MCF 10A (cell line): ENCODE measurements at places on chromosomes 2 and 18. TPM values are rescaled to one million over a fixed set of nuclear protein-coding genes. Genes with fewer than 3 reads are reported as not detected.
A peak's percentile ranks its signal among the peaks of the same experiment; 100 is the strongest.

GRCh38 chr2:229270551-229271410 lies at the start of gene PID1:
Gene PID1 (minus strand): TSS chr2:229271287. CDS start chr2:229271043, 244 bp downstream.
- DNase-seq = peak; percentile 57

DNA sequence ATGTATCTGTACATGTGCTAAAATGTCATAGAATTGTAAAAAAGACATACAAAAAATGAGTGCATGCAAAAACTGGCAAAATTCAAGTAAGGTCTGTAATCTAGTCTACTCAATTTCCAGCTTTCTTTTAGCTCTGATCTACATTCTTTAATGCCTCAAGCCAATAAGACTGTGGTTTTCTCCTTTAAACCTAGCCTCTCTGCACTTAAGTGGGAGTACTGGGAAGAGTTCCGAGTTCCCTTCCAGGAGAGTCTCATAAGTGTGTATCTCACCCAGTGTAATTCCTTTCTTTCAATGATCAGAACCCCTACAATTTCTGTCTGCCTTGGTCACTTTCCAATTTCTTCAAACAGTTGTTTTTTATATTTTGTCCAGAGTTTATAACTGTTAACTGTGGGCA lies 150.1 kb downstream of the PTRHD1 start:
- DNase-seq = no peak

NDC80 gene
- 20.4 and 29.6 TPM in 2 replicates for total RNA-seq

DNA sequence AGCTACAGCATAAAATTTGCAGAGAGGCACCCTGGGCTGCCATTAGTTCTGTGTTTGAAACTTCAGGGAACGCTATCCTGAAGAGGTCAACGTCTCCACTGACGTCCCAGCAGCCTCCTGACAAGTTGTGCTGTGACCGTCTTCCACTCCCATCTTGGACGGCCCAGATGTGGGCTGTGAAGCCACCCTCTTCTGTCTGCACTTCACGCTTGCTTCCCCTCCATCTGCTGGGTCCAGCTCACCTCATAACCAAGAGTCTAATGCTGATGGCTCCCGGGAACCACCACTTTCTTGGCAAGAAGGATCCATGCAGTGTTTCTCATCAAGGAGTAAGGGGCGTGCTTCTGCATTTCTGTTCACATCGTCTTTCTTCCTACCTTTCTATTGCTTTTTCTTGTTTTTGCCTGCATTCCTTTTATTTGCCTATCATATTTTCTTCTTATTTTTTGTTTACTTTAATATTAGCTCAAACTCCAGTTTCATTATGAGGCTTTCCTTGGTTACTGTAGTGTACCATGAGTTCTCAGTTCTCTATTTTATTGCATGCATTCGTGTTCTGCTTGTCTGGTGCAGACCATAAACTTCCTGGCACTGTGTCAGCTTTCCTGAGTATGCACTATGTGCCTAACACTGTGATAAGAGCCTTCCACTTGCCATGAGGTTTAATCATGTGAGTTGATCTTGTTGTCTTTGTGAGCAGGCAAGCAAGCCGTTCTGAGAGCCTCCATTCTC lies 631.8 kb upstream of the RAB6C start:
- DNase-seq = no peak

DSC2 gene
- 11.3 and 17.6 TPM in 2 replicates for total RNA-seq

GRCh38 chr18:12242658-12243260 lies 11.4 kb upstream of the CIDEA start:
- DNase-seq = no peak

GRCh38 chr2:18721038-18721922 lies 131.9 kb upstream of the NT5C1B start:
- DNase-seq = peak; percentile 40

GRCh38 chr2:30504731-30505130 lies 57.7 kb downstream of the LCLAT1 start:
- no peak for DNase-seq

- no peak for DNase-seq
These were observed 81.3 kb upstream of the ACAA2 start for GRCh38 chr18:49894517-49895226.

DNA sequence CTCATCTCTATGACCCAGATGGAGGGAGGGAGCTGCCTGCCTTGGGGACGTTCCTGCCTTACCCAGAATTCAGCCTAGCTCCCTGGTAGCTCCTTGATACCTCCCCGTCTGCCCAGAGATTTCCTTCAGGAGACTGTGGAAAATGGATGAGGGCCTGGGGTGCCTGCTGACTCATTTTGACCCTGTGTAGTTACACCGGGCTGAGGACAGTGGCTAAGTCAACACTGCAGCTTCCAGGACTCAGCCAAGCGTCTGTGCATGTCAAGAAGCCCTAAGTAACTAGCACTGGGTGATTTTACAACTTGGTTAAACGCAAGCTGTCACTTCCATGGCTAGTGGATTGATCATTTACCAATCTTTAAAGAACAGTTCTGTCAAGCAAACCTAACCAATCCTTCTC lies 23.3 kb upstream of the EPAS1 start:
- no peak for DNase-seq

DNA sequence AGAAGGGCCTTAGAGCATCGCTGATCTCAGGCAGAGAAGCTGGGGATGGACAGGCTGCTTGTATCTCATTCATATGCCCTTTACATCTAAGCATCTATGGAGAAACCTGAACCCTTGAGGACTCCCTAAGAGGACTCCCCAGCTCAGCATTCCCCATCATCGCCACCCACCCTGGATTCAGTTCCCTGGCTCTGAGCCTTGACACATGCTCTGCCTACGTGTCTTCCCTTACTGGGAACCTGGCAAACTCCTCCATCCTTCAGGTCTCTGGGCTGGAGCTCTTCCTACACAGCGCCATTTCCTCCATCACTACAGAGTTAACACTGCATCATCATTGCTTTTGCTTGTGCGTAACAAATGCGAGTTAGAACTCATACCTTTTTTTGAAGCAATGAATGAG lies 31.2 kb upstream of the OTOF start:
- DNase-seq = no peak

HOXD13 gene
- not detected in 2 replicates for total RNA-seq

GRCh38 chr18:12248926-12249720 lies 5.0 kb upstream of the CIDEA start:
- DNase-seq = no peak
